ENCODE measurements at places on chromosomes 16 and 17.

- no peak for DNase-seq
Measured at GRCh38 chr16:11481987-11482386, 104.7 kb downstream of the LITAF start.

DNA sequence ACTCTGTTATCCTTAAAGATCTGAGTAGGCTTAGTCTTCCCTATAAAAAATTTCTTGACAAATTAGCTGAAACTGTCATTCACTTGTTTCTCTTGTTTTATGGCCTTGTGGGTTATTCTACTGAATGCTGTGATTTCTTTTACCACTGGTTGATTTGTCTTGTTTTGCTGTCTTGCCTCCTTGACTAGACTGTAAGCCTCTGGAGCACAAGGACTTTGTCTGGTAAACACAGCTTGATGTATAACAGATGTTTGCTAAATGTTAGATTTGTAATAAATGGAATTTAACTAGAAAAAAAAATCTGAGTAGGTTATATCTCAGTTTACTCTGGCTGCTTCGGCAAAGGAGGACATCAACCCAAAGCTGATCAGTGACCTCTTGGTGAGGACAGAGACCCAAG is 21.6 kb downstream of the VAC14 start:
- DNase-seq, result no peak

- DNase-seq, result no peak
Measured at GRCh38 chr16:19329932-19330331, 44.4 kb downstream of the CLEC19A start.

DNA sequence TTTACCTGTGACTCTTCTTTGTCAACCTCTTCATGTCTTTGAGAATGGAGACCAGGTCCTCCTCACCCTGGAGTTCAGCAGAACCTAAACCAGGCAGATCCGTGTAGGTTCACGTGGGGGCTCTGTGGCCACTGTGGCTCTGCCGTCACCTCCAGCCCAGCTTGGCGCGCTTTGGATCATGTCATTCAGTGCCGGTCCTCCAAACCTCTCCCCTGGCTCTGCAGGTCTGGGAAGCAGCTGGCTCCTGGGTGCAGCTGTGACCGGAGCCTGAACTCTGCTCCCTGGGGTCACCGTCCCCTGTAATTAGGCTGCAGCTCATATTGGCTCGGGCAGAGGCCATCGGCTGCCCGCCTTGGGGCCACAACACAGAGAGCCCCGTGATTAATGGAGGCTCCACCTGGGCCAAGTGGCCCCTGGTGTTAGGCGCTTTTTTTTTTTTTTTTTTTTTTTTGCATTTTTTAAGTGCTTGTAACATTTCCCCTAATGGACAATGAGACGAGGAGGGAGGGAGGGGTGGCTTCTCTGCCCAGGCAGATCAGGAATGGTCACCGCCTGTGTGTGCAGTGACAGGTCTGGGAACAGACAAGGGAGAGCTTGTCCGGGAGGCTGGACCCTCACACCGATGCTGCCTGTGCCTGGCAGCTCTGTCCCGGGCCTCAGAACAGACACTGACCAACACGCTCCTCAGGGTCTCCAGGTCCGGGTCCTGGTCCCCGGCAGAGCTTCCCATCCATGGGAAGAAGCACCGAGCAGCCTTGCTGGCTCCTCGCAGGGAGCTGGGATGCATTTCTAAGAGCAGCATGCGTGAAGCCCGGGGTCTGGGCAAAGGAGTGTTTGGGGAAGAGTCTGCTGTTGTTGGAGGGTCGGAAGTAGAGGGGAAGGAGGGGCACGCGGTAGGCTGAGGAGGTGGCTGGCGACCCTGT is 247.9 kb downstream of the SEC14L1 start:
- no peak for DNase-seq

DNA sequence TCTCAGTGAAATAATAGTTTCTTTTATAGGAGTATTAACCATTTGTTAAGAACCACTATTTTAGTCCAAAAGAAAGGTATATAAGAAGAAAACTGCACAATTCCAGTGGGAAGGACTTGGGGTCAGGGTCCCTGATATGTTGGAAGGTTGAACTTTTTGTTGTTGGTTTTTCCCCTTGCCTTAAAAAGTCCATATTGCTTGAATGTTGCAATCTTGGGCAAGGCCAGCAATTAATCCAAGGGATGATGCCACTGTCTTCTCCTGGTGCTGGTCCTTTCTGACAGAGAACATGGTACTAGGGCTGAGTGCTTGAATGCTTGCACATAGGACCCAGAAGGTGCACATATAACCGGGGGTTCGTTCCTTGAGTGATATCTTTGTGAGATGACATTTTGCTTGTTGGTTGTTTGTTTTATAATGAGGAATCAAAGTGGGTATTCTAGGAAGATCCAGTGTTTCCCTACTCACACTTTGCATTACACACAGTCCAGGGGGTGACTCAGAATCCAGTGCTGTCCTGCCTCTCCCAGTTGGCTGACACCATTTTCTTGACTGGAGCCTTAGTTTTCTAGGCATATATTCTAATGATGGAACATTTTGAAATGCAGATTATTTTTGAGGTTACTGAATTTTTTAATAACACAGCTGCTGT is 54.9 kb downstream of the SIAH1 start:
- no peak for DNase-seq

DNA sequence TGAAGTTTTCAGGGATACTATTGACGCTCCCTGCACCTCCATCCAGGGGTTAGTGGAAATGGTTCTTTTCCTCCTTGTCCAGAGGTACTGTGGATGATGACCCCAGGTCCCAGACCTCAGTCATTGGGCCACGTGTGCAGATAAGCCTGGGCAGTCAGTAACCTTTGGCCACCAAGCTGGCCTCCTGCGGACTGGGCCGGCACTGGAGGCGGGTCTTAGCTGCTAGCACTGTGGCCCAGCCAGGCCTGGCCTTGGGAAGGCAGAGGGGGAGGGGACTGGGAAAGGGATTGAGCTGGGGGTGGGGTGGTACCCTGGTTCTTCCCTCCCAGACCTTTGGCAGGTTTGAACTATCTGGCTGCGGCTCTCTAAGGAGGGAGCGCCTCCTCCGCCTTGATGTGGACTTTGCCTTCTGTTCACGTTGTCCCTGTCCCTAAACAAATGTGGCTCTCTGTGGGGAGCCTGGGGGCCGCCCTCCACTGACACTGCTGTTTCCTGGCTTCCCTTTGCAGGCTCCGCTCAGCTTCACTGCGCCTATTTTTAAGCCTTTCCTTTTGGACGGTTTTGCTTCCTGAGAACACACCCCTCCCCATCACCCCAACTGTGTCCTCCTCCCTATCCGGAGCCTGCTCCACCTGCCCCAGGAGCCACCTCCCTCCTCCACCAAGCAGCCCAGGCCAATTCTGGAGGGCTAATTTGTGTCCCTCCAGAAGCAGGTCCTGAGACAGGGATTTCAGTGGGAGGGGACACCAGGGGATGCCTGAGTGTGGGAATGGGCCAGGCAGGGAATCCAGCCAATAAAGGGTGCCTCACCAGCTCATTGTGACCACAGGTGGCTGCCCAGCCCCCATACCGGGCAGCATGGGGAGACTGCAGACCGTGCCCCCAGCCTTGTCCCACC is 251.9 kb downstream of the SEC14L1 start:
- no peak for DNase-seq

DNA sequence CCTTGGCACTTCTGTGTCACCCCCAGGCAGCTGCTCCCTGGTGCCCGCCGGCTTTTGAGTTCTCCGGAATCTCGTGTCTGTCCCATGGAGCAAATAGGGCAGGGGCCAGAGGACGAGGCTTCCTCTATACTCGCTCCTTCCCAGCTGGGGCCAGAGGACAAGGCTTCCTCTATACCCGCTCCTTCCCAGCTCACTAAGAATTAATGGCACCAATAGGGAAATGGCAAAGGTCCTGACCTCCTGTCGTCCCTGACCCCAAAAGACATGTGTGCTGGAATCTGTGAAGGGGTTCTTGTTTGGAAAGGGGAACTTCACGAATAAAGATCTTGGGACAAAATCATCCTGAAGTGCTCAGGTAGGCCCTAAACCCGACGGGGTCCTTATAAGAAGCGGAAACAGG is 7.6 kb downstream of the SGSH start:
- DNase-seq, result no peak

GRCh38 chr16:35365675-35366074 is 1906.3 kb downstream of the TP53TG3F start:
- no peak for DNase-seq

- DNase-seq, result no peak
Measured at GRCh38 chr16:68281368-68282063, 17.2 kb downstream of the SLC7A6 start.

DNA sequence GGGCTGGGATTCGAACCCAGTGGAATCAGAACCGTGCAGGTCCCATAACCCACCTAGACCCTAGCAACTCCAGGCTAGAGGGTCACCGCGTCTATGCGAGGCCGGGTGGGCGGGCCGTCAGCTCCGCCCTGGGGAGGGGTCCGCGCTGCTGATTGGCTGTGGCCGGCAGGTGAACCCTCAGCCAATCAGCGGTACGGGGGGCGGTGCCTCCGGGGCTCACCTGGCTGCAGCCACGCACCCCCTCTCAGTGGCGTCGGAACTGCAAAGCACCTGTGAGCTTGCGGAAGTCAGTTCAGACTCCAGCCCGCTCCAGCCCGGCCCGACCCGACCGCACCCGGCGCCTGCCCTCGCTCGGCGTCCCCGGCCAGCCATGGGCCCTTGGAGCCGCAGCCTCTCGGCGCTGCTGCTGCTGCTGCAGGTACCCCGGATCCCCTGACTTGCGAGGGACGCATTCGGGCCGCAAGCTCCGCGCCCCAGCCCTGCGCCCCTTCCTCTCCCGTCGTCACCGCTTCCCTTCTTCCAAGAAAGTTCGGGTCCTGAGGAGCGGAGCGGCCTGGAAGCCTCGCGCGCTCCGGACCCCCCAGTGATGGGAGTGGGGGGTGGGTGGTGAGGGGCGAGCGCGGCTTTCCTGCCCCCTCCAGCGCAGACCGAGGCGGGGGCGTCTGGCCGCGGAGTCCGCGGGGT is at the start of gene CDH1:
Gene CDH1, plus strand, starts transcription at position 247 of the 684 bp plus-strand sequence. Its CDS starts 124 bp downstream, at position 371.
- no peak for DNase-seq

- no peak for DNase-seq
Measured at GRCh38 chr17:76535788-76536510, 1.6 kb downstream of the CYGB start.

- no peak for DNase-seq
Measured at GRCh38 chr17:31437720-31438400, 46.4 kb downstream of the RAB11FIP4 start.

GRCh38 chr16:75120253-75120652 is 3.7 kb upstream of the LDHD start:
- DNase-seq, result no peak

DNA sequence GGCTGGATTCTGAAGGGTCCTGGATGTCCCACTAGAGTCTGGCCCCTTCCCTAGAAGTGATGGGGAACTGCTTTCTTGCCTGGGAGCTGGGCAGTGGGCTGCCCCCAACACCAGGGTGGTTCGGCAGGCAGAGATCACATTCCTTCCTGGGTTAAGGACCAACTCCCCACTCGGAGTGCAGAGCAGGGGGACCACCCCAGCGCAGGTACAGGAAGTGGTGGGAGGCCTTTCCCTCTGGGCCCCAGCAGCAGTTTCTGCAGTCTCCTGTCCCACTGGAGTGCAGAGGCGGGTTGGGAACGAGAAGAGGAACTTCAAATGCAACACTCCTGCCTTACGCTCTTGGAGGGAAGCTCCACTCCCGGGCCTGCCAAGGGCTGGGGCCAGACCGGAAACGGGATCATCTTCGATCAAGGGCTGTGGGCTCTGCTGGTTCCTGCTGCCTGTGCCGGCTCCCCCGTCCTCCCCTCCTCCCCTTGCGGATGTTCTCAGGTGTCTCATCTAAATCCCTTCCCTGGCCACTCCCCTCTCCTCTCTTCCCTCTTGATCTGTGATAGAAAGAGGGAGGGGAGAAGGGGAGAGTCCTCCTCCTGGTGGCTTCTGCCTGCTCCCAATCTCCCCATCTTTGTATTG is 9.0 kb upstream of the NGFR start:
- no peak for DNase-seq

- no peak for DNase-seq
Measured at GRCh38 chr16:73717266-73717974, 579.2 kb upstream of the PSMD7 start.

DNA sequence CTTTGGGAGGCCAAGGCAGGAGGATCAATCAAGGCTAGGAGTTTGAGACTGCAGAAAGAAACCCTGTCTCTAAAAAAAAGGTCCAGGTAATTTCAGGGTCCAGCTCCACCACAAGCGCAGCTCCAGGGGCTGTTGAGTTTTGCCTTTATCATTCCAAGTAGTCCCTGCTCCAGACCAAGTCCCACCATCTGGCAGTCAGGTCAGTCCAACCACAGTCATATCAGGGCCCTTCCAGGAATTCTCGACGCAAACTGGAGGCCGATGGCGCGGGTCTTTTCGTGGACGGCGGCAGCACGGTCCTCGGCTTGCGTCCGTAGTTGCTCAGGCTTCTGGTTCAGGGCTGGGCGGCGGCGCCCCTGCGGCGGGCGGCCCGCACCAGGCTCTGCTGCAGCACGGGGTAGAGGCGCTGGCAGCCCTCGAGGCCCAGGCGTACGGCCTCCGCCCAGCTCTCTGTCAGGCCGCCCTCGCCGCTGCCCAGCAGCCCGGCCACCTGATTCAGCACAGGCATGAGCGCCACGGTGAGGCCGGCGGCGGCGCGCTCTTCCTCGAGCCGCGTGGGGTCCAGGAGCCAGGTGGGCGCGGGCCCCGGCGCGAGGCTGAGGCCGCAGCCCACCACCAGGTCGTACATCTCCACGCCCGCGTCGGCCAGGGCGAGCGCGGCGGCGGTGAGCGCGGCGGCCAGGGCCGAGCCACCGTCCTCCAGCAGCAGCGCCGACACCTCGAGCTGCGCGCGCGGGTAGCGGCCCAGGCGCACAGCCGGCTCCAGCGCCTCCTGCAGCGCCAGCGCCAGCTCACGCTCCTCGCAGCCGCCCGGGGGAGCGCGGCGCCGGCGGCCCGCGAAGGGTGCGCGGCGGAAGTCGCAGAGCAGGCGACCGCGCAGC is 752 bp downstream of the EXOSC6 start:
- DNase-seq, result no peak

DNA sequence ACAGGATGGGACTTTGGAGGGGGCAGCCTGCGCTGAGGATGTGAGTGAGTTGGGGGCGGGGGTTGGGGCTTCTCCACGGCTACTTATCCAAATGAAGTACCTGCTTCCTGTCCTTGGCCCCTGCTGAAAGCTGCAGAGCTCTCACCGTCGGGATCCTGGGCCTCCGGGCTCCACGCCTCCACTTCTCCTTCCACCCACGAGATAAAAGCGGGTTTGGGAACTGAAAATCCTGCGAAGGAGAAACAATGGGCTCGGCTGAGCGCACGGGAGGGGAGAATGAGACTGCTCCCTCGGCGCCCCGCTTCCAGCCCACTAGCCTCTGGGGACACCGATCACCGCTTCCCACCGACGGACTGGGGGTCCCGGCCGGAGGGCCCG is 486 bp downstream of the ZNF785 start:
- no peak for DNase-seq

All from stimulated activated CD4-positive, alpha-beta T cell treated with anti-CD3 and anti-CD28 coated beads, Interleukin-1b, Interleukin-23, amount 100 ng/mL, for 1 hour (primary cell).